ENCODE measurements at places on chromosomes 4 and X. TPM values are rescaled to one million over a fixed set of nuclear protein-coding genes. Genes with fewer than 3 reads are reported as not detected.

Gene WNK3
- 0.40 TPM for total RNA-seq

Gene MAGEB4
- total RNA-seq, result not detected

- peaks cover 4% of the 10 kb centered on the region for H3K4me1 ChIP-seq
- no peaks in the 10 kb centered on the region for H3K27me3 ChIP-seq
- peak; percentile 22 for DNase-seq
- H3K4me3 ChIP-seq, result no peak overlapping the region
Measured at GRCh38 chrX:41512394-41512793, 65.3 kb downstream of the NYX start.

DNA sequence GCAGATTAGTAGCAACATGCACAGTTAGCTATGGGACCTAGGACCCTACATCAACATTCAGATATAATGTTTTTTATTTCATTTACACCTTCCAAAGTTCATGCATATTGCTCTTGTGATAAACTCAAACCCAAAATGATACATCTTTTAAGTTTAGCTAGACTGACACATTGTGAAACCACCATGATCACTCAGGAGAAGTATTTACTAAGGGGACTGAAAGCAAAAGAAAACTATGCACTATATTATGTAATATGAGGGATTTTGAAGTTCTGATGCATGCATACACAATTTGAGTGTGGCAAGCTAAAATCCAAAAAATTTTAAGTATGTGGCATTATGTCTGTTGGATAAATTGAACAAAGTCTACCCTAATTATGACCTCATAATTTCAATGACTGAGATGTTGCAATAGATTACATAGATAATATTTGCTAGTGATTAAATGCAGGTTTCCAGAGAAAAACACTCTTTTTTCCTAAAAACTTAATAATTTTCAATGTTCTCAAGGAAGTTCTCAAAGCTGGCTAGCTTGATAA, 914.8 kb upstream of the GRIA3 start:
- H3K27ac ChIP-seq, result no peak overlapping the region
- H3K27me3 ChIP-seq, result no peaks in the 10 kb centered on the region
- H3K4me3 ChIP-seq, result no peak overlapping the region

GRCh38 chrX:150690126-150690525, 3.1 kb upstream of the MTMR1 start:
- no peaks in the 10 kb centered on the region for H3K36me3 ChIP-seq
- H3K4me3 ChIP-seq, result no peak overlapping the region
- no peak for DNase-seq
- no peaks in the 10 kb centered on the region for H3K4me1 ChIP-seq
- no peaks in the 10 kb centered on the region for H3K27me3 ChIP-seq

GRCh38 chr4:142585411-142585810, 260.7 kb downstream of the INPP4B start:
- no peaks in the 10 kb centered on the region for H3K36me3 ChIP-seq
- no peaks in the 10 kb centered on the region for H3K4me1 ChIP-seq
- DNase-seq, result no peak
- no peak overlapping the region for H3K27ac ChIP-seq
- H3K27me3 ChIP-seq, result no peaks in the 10 kb centered on the region
